Left renal pelvis (tissue), 4 donors: ENCODE measurements at places on chromosomes 1 and 21. TPM values are rescaled to one million over a fixed set of nuclear protein-coding genes. Genes with fewer than 3 reads are reported as not detected.

Gene DYNLT4
- not detected for polyA plus RNA-seq

Gene MATN1
- 0.32 TPM for polyA plus RNA-seq

Gene TRNAU1AP
- 22.8 TPM for polyA plus RNA-seq

Gene ITSN1
- 55.8 TPM for polyA plus RNA-seq

Gene CLCA4
- polyA plus RNA-seq, result 0.13 TPM

Gene RUNX3
- 0.65 TPM for polyA plus RNA-seq

Gene CYP4A11
- polyA plus RNA-seq, result 56.4 TPM

Gene S100A8
- 14.7 TPM for polyA plus RNA-seq

Gene GJA4
- polyA plus RNA-seq, result 16.8 TPM

Gene ACKR1
- polyA plus RNA-seq, result 2.5 TPM

Gene S100A9
- 31.7 TPM for polyA plus RNA-seq

Gene CENPL
- polyA plus RNA-seq, result 11.7 TPM

Gene ETV3L
- polyA plus RNA-seq, result 0.07 TPM

Gene EDARADD
- 1.3 TPM for polyA plus RNA-seq

Gene CRABP2
- 313 TPM for polyA plus RNA-seq

Gene BROX
- 45.7 TPM for polyA plus RNA-seq

Gene PKP1
- polyA plus RNA-seq, result 0.10 TPM

Gene ADGRL4
- polyA plus RNA-seq, result 29.0 TPM
